ENCODE measurements at places on chromosomes 4 and X. TPM values are rescaled to one million over a fixed set of nuclear protein-coding genes. Genes with fewer than 3 reads are reported as not detected.

DNA sequence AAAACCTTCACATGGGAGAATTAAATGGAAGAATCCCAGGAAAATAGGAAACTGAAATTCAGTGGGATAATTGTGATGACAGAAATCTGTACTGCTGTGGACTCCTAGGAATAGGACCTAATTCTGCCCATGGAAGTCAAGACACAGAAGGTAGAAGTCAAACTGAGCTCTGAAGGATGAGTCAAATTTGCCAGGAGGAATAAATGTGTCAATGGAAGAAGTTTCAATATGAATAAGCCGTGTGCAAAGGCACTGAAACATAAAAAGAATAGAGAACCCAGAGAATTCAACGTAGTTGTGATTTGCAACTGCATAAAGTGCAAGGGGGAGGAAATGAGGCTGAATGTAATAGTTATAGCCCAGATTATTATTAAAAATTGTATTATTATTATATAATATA, 11.6 kb downstream of the ENAM start:
- DNase-seq = no peak

- DNase-seq = peak; percentile 36
Observed at GRCh38 chrX:134374294-134374693, 85.7 kb upstream of the HPRT1 start.

Gene ALB
- 0.22 TPM for total RNA-seq

Gene HS3ST1
- total RNA-seq = 4.2 TPM

All from PC-3 (cell line).